ENCODE measurements at places on chromosomes 13 and 19. TPM values are rescaled to one million over a fixed set of nuclear protein-coding genes. Genes with fewer than 3 reads are reported as not detected.

DNA sequence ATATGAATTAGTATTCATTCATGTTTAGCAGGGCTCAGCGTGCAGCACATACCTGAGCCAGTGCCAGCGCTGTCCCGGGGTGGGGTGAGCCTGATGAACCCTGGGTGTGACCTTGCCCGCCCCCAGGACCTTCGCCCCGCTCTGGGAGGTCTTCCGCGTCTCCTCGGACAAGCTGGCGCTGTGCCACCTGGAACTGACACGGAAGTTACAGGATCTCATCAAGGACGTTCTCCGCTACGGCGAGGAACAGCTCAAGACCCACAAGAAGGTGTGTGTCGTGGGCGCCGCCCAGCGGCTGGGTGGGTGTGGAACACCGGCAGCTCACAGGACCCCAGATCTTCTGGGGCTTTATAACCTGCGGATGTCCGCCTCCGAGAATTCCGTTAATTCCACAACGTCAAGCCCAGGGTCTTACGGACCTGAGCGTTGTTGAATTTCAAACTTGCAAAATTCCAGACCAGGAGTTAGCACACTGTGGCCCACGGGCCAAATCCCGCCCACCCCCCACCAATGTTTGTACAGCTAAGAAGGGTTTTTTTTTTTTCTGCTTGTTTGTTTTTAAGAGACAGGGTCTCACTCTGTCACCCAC is 15.4 kb downstream of the FCHO1 start:
- DNase-seq, result peak; percentile 94

- DNase-seq, result no peak
These were observed 645.7 kb downstream of the FGF9 start for GRCh38 chr13:22316494-22317025.

Gene KCNRG
- total RNA-seq, result 3.1 TPM

Gene FGF22
- total RNA-seq, result 1.8 TPM

Gene ETV2
- 4.8 TPM for total RNA-seq

- no peak for DNase-seq
These were observed 5.2 kb downstream of the AKT2 start for GRCh38 chr19:40279761-40280607.

GRCh38 chr13:113458253-113459065 is 5.2 kb upstream of the ADPRHL1 start:
- peak; percentile 51 for DNase-seq

DNA sequence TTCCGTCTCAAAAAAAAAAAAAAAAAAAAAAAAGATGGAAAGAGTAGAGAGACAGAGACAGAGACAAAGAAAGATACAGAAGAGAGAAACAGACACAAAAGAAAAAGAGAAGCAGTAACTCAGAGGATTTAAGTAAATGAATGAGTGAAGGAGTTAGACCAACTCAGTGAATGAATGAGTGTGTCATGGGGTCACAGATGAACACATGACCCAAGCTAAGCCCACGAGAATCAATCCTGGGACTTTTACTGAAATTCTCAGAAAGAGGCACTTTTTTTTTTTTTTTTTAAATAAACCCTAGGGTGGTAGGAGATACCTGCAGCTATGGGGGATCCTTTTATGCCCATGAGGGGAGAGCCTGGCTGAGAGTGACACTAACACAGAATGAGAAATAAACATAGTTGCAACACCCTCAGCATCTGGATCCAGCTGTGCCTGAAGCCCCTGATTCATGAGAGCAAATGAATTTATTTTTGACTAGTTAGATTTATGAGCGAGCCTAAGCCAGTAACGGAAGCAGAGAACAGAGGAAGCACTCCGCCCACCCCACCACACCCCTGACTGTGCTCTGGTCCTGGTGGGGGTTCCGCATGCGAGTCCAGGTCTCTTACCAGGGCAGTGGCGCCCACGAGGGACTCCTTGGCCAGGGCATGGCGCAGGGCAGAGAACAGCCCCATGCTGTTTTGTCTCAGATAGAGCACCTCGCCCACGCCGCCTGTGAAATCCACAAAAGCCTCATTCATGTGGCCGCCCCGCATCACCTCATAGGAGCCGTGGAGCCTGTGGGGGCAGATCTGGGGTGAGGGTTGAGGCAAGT is 4.6 kb downstream of the CAPN12 start:
- no peak for DNase-seq

GRCh38 chr19:1076951-1077350 is 10.0 kb downstream of the ARHGAP45 start:
- DNase-seq, result no peak

Gene PCDH17
- 27.2 TPM for total RNA-seq

GRCh38 chr13:47455626-47456025 is 545.4 kb downstream of the SUCLA2 start:
- peak; percentile 46 for DNase-seq

Gene OR1I1
- total RNA-seq, result not detected
